ENCODE measurements at places on chromosomes 11 and 22.
A peak's percentile ranks its signal among the peaks of the same experiment; 100 is the strongest.

DNA sequence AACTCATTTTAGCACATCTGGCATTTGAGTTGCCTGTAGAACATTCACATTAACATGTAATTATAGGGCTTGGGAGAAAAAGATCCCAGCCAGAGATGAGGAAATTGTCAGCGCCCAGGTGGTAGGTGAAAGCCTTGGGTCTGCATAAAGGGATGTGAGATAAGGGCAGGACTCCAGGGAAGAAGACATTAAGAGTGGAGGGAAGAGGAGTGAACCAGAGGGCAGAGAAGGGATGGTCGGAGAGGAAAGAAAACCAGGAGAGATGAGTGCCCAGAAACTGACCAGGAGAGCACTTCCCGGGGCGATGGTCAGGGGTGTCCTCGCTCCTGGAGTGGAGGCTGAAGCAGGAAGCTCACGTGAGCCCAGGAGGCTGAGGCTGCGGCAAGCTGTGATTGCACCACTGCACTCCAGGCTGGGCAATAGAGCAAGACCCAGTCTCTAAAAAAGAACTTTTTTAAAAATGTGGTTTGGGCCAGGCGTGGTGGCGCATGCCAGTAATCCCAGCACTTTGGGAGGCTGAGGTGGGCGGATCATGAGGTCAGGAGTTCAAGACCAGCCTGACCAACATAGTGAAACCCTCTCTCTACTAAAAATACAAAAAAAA, 20.3 kb upstream of the DGKZ start:
- DNase-seq = no peak

DNA sequence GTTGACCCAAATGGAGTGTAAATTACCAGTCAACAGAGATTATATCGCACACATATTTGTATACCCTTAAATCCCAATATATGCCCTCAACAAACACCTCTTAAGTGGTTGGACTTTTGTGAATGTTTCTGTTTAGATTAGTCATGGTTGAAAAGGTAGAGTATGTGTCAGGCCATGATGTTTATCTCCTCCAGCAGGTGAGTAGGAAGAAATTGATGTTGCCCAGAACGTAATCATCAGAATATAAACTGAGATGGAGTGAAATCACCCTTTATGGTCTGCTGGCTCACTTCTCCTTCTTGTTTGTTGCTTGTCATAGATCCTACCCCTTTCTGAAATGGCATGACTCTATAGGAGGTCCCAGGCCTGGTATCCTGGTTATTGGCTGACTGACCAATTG, 431.8 kb downstream of the ETS1 start:
- DNase-seq = no peak

- DNase-seq = no peak
These were observed 34.0 kb downstream of the HIPK3 start for GRCh38 chr11:33291004-33291777.

GRCh38 chr11:47067401-47067800, 109.3 kb downstream of the ARFGAP2 start:
- DNase-seq = no peak

DNA sequence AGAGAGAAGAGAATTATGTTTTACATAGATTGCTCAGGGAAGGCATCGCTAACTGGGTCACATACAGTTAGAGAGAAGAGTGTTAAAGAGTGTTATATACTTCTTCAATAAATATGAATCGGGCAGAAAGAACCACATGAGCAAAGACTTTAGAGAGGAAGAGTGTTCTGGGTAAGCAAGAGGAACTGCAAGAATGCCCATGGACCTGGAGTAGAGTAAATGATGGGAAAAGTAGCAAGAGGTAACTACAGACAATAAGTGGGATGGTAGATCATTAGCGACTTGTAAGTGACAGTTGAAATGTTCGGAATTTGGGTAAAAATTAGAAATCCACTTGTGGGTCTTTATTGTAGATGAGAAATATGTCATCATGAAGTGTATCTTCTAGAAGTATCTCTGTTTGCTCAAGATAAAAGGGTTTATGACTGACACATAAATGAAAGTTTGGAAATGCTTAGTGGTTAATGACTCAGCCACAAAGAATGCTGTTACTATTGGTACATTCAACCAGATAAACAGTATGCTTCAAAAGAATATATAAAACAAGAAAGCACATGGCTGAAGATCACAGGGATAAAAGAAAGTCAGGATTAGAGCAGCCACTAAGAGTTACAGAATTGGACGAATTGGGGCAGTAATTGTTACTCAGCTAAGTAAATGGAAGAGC, 229.3 kb downstream of the CASP12 start:
- peak; percentile 46 for DNase-seq

DNA sequence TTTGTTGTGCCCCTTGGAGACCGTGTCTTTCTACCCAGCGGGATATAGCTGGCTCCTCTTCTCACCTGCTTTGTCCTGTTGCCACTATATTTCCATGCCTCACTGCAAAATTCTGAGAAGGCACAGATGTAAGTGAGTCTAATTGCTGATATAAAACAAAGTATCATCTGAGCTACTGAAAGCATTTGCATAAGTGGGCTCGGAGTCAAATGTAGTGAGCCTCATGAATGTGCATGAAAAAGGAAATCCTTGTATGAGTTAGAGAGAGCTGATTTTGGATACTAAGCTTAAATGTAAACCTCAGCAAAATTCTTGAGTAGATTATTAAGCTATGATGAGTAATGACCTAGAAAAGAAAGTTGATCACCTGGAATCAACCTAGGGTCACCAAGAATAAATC, 13.9 kb downstream of the OVCH2 start:
- no peak for DNase-seq
